ENCODE measurements at places on chromosomes 1 and 21. TPM values are rescaled to one million over a fixed set of nuclear protein-coding genes. Genes with fewer than 3 reads are reported as not detected.

GRCh38 chr1:241990040-241990439, 8.9 kb downstream of the MAP1LC3C start:
- DNase-seq, result no peak

GRCh38 chr21:35231090-35231489, 182.0 kb upstream of the RUNX1 start:
- no peak for DNase-seq

The DNAI4 gene
- total RNA-seq, result 0.26 TPM

DNA sequence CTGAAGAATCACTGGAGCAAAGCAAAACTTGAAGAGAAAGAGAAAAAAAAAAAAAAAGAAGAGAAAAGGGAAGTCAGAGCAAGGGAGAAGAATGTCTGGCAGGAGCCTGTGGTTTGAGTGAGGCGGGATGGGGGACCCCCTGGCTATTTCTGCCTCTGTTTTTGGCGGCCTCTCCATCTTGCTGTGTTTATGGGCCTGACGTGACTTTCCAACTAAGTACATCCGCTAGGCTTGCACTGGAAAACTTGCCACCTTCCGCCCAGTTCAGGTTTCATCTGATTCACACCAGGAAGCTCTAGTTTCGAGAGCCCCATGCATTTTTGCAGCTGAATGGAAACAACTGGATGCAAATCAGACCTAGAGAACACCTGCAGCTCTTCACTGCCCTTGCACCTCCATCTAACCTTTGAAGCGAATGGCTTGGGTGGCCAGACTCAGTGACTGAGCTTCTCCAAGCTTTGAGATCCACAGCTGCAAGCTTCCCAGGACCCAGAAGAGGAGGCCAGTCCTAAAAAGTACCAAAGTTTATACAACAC, 28.0 kb downstream of the TBX15 start:
- DNase-seq, result no peak

- DNase-seq, result no peak
Observed at GRCh38 chr1:109775398-109775797, 11.7 kb upstream of the EPS8L3 start.

- no peak for DNase-seq
Observed at GRCh38 chr1:221858818-221859611, 117.1 kb upstream of the DUSP10 start.

The DDI2 gene
- total RNA-seq, result 53.0 TPM

- DNase-seq, result no peak
Observed at GRCh38 chr1:18682375-18682774, 51.7 kb downstream of the PAX7 start.

DNA sequence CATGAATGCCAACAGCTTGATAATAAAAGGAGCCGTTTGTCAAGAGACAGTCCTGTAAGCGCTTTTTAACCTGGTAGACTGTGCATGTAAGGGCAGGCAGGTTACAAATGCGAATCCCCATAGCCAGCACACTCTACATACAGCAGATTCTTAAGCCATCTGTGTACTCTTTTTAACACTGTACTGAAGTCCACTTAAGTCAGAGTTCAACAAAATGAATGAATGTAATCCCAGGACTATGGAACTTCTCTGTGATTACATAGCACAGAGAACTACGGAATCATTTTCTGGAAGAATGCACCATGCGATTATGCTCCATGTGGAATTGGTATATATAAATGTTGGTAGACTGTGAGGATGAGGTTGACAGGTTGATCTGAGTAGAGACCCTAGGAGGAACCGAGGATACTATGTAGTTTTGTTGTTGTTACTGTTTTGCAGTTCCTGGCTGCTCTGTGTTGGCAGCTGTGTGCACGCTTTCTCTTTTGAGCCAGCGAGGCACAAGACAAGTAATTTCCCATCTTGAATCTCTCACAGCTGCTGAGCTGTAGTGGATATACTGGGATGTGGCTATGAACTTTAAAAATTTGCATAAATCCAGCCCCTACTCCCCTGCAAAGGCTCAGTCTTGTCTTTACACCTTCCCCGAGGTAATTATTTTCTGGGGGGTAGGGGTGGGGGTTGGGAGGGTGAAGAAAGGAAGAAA, 21.9 kb downstream of the LRRC8D start:
- no peak for DNase-seq

The HLCS gene
- total RNA-seq, result 15.3 TPM

- DNase-seq, result no peak
Observed at GRCh38 chr1:93740601-93741031, 59.0 kb upstream of the BCAR3 start.

- DNase-seq, result no peak
Observed at GRCh38 chr1:203136409-203137042, 9.0 kb downstream of the ADORA1 start.

- DNase-seq, result no peak
Observed at GRCh38 chr1:145827966-145828365, 4.0 kb downstream of the POLR3C start.

DNA sequence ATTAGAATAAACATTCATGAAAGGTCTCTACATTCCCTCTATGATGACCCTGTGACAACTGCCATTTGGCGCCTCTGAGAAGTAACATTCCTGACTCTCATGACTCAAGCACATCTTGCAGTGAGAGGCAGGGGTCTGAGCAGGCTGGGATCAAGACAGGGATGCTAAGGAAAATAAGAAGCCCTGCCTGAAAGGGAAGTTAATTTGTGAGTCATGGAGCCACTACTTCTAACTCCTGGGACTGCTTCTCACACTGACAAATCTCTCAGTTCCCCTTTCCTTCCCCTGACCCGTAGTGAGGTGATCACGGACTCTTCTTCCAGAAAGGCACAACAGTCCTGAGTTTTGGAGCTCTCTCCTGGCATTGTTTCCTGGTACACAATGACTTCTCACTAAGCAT, 231.9 kb downstream of the TNR start:
- no peak for DNase-seq

GRCh38 chr1:243842978-243843511, 7.0 kb downstream of the AKT3 start:
- DNase-seq, result peak; percentile 67

The DUSP23 gene
- 33.0 TPM for total RNA-seq

- no peak for DNase-seq
Observed at GRCh38 chr1:175646439-175647209, 96.8 kb downstream of the TNR start.

GRCh38 chr1:17579951-17580939, 40.7 kb downstream of the ARHGEF10L start:
- no peak for DNase-seq

DNA sequence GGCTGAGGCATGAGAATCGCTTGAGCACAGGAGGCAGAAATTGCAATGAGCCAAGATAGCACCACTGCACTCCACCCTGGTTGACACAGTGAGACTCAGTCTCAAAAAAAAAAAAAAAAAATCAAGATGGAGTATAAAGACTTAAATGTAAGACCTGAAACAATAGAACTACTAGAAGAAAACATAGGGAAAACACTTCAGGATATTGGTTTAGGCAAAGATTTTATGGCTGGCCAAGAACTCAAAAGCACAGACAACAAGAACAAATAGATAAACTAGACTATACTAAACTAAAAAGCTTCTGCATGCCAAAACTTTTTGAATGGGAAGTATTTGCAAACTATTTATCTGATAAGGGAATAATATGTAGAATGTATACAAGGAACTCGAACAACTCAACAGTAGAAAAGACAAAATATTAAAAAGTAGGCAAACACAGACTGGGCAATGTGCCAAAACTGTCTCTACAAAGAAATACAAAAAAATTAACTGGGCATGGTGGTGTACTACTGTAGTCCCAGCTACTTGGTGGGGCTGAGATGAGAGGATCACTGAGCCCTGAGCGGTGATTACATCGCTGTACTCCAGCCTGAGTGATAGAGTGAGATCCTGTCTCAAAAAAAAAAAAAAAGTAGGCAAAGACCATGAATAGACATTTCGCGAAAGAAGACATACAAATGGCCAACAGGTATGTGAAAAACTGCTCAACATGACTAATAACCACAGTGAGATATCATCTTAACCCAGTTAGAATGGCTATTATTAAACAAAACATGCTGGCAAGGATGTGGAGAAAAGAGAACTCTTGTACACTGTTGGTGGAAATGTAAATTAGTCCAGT, 25.3 kb downstream of the DTL start:
- no peak for DNase-seq

- DNase-seq, result no peak
Observed at GRCh38 chr1:151705753-151706463, 10.7 kb downstream of the CELF3 start.

GRCh38 chr1:228194921-228195812, 12.7 kb upstream of the OBSCN start:
- no peak for DNase-seq

The PTTG1IP gene
- total RNA-seq, result 46.5 TPM

GRCh38 chr1:243657793-243658192, 192.2 kb downstream of the AKT3 start:
- no peak for DNase-seq

DNA sequence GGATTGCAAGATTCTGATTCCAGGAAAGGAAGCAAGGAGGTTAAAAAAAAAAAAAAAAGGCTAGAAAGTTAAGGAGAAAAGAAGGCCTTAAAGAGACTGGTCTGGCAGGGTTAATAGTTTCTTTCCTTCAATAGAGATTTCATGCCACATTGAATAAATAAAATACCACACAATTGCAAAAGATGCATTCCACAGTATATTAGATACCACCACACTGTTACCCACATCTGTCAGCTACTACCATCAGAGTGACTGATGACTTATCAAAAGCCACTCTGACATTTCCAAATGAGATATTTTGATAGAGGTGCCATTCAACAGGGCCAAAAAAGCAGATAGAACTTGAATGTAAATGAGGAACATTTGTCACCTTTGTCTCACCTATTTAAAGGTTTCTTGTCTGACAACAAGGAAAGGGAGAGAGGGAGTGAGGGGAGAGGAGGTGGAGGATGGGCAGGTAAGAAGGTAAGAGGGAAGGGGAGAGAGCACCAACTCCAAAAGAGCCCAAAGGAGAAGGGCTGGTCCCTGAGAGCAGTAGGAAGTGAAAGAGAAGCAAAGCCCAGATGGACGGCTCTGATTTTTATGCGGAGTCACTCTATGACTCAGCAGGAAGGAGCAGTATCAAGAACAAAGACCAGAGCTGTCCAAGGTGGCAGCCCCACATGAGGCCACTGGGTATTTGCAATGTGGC, 38.3 kb downstream of the LRRN2 start:
- peak; percentile 68 for DNase-seq

DNA sequence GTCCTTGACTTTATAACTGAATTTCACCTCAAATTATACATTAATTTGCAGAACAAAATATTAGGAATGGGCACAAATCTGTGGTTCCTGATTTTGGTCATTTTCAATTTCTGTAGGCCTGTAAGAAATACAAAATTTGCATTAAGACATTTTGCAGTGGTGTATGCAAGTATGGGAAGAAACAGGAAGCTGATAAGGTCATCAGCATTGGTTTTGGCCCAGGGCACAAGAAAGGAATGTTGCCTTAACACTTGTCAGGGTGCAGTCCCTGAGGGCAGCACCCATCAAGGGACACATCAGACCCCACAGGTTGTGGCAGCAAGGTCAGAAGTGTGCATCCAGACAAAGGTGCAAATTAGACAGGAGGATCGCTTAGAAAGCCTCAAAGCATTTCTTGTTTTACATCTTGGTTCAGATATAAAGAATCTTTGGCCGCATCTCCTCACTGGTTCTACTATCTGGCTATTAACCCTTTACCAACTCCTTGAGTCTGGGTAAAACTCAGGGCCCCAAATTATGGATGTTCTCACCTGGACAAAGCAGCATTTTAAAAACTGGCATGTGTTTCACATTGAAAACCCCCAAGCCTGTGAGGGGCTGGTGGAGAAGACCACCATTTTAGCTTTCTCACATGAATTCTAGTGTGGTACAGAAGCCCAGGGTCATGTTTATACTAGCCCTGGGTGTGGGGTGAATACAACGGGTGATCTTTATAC, 182.4 kb downstream of the CDC7 start:
- DNase-seq, result no peak

DNA sequence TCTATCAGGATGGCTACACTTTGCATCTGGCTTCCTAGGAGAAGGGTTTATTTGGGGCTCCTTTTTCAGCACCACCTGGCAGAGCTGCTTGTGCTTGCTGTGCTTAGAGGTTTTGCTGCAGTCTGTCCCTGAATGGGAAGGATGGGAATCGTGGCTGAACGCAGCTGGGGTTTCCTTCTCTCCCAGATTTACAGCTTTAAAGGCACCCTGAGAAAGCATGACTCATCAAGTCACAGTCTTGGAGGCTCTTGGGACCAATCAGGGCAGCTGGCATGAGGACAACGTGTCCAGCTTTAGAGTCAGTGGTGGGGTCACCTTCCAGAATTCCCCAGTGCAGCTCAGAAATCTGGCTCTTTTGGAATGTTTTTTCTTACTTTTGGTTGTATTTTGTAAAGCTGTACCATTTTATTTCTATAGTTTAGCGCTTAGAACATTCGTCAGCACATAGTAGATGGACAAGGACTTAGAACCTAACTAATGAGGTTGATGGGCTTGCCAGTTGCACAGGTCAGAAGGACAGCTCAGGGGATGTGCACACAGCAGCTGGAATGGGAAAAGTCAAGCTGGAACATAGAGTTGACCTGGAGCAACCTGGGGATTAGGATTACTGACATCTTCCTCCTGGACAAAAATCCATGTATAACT, 222.6 kb downstream of the PRDM2 start:
- DNase-seq, result no peak

The HSPB7 gene
- not detected for total RNA-seq

- DNase-seq, result no peak
Observed at GRCh38 chr21:35088319-35088771, 39.2 kb upstream of the RUNX1 start.

GRCh38 chr1:166350490-166350889, 183.7 kb upstream of the FAM78B start:
- DNase-seq, result no peak

GRCh38 chr1:3618531-3618880, 6.3 kb upstream of the TPRG1L start:
- DNase-seq, result no peak

- no peak for DNase-seq
Observed at GRCh38 chr21:32406405-32406804, 6.1 kb upstream of the EVA1C start.

The SH2D1B gene
- not detected for total RNA-seq

DNA sequence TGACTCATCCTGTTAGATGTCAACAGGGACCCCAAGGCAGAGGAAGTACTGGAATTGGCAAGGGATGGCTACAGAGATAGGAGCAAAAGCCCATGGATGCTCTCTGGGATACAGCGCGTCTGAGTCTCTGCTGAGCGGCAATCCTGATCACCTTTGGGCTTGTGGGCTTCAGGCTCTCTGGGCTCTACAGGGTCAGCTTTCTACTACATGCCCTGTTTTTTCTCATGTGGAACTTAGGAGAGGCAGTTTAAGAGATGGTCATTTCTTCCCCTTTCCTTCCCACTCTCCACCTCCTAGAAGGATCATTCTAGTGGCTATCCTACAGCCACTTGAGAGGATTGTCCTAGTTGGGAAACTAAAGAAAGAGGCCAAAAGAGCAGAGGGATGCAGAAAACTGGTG, 1.3 kb downstream of the LINGO4 start:
- no peak for DNase-seq

The REN gene
- total RNA-seq, result not detected

GRCh38 chr1:183281553-183282091, 95.6 kb downstream of the LAMC2 start:
- peak; percentile 91 for DNase-seq

All from activated CD4-positive, alpha-beta T cell treated with anti-CD3 and anti-CD28 coated beads, Interleukin-2, amount 10 ng/mL, durations not matched to agents 24 days and 14 days (primary cell).